ENCODE measurements at places on chromosomes 12 and 14.

- DNase-seq, result no peak
Observed at GRCh38 chr12:2633825-2634200, 161.0 kb upstream of the FKBP4 start.

- DNase-seq, result no peak
Observed at GRCh38 chr12:13749389-13749788, 232.0 kb downstream of the GRIN2B start.

GRCh38 chr12:42756841-42757623 is 167.5 kb upstream of the PRICKLE1 start:
- DNase-seq, result no peak

- DNase-seq, result no peak
Observed at GRCh38 chr12:50401500-50402081, 906 bp downstream of the LARP4 start.
